Sciatic nerve (tissue), 2 donors: ENCODE measurements at places on chromosomes 5 and 9.

GRCh38 chr9:82584349-82584863 lies 478.5 kb downstream of the RASEF start:
- no peak for DNase-seq

GRCh38 chr5:11785771-11786352 lies 118.4 kb downstream of the CTNND2 start:
- DNase-seq, result no peak

GRCh38 chr9:12933957-12934356 lies 159.1 kb downstream of the LURAP1L start:
- no peak for DNase-seq

DNA sequence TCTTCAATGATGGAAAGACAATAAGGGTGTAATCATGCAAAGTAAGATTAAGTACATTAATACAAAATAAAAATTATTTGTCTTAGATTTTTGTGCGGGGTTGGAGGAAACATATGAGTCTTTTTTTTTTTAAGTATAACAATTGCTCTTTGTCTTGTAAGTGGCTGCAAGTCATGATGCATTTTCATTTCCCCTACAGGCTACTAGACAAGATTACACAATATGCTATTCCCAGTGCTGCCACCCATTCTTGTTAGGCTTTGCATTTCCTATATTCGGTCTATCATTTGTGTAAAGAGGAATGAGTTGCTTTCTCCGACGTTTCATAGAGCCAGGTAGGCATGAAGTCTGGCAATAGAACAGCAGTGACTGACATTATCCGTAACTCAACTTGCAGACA lies 294.2 kb upstream of the CYLC2 start:
- no peak for DNase-seq

DNA sequence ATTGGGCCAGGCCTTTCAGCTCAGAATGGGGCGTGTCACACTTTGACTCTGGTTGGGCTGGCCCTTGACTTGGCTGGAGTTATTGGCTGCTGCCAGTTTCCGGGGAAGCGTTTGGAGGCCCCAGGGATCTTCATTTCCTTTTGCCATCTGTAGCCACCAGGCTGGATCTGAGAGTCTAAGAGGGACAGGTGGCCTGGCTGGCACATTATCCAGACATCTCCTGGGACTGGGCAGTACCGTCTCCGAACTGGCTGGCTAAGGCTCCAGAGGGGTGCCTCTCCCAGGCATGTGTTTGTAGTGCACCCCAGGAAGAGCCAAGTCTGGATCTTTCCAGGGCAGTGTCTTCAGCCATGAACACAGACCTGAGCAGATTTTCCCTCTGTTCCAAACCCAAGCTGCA lies 9.7 kb upstream of the JADE2 start:
- no peak for DNase-seq

- DNase-seq, result no peak
Measured at GRCh38 chr5:155254399-155254798, 240.8 kb downstream of the KIF4B start.

DNA sequence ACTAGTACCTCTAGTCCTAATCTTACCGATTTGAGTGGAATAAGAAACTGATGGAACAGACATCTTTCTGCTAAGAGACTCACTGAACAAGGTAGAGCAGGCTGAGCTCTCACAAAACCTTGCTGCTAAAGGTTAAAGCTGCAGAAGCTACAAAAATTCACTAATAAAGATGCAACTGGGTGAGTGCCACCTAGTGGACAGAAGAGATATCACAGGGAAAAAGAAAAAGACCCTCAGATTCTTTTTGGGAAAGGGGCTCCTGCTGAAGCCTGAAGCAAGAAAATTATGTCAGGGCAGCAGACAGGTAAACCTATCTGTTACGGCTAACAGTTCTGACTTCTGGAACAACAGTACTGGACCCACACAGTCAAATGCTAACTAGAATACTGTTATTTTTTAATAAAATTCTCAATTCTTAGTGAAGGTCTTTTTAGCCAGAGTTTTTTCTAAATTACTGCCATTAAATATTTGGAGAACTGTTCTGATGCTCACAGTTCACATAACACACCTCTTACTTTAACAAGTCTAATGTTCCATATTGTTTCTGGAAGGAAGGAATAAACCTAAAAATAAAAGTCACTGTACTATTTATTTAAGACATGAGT lies 51.2 kb downstream of the DIAPH1 start:
- DNase-seq, result no peak

- DNase-seq, result no peak
Measured at GRCh38 chr9:86424251-86424891, 70.2 kb upstream of the TUT7 start.

DNA sequence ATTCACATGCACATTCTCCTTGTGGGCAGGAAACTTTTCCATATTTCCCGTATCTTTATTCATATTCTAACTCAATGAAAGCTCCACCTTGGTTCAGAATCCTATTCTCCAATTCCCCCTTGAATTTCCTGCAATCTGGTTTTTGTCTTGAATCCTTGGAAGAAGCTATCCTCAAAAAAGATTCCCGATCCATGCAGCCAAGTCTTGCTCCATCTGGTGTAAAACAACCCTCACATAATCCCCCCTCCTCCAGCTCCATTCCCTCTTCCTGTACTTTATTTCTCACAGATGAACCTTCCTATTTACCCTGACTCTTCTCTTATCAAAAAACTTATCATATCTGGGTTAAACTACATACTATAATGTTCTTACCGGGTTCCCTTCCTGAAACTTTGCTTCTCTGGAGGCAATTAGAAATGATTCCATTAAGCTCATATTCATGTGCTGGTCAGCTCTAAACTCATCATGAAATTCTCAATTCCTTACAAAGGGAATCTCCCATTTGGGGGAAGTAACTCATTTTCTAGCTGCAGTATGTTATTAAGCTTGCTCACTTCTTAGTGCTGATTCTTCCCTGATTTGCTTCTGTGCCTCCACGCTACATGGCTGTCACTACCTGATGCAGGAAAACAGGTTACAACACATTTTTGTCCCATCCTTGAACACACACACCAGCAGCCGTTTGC lies 81.7 kb downstream of the GNAQ start:
- DNase-seq, result no peak

DNA sequence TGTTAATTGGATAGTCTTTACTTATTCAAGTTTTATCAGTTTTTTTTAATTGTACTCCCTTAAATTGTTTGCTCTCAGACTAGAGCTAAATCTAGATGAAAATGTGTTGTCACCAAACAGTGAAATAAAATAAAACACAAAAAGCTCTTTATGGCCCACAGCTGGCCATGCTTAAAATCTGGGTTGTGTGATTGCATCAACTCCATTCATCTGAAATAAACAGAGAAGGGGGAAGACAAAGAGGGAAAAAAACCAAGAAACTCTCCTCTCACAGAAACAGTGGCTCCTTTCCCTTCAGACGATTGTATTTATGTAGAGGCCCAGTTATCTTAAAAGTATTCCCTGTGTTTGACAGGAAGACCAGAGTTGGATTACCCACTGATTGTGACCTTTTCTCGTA lies 422.4 kb downstream of the IRX1 start:
- DNase-seq, result no peak

DNA sequence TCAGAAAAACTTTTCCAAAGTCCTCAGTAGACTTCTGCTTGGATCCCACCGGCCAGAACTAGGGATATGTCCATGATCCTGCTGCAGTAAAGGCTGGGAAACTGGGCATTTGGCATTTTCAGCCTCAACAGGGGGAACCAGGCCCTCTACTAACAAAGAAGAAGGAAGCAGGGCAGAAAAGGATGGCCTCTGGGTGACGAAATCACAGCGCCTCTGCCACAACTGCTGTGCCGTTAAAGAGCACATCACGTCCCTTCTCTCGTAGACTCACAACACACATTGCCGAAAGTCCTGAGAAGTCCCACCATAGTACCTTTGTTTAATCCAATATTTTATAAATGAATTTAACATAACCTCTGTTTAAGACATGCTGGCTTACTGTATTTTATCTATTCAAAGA lies 10.4 kb upstream of the AFAP1L1 start:
- no peak for DNase-seq

DNA sequence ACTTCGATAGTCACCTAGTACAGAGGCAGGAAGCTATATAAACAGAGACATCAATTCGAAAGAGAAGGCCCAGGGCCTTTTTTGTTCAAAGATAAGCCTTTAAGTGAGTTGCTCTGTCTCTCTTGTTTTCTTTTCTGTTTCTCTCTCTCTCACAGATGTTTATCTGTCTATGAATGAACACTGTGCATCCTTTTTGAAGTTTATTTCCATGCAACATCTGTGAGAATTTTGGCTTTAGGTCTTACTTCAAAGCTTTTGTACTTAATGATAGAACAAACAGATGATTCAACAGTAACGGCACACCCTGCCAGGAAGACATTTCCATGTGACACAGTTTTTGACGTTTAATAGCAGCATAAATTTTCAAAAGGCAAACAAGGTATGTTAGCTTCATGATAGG lies 1413.1 kb upstream of the CDH6 start:
- no peak for DNase-seq

GRCh38 chr5:140236891-140237598 lies 62.1 kb downstream of the CYSTM1 start:
- no peak for DNase-seq

- no peak for DNase-seq
Measured at GRCh38 chr9:125922854-125923253, 175.7 kb downstream of the PBX3 start.

DNA sequence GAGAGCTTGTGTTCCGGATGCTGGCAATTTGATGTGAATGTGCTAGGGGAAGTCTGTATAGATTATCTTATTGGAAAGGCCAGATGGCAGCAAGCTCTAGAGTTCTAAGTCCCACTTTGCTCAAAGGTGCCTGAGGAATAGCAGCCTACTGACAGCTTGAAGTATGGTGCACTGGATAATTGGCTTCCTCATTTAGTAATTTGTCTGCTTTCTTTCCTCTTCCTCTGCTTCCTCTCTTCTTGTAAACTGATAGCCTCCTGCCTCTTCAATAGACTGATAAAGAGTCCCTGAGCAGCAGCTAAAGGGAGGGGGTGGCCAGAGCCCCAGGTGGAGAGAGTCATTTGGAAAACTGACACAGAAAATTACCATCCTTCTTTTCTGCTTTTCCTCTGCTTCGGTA lies 177.3 kb downstream of the FGF1 start:
- DNase-seq, result no peak

DNA sequence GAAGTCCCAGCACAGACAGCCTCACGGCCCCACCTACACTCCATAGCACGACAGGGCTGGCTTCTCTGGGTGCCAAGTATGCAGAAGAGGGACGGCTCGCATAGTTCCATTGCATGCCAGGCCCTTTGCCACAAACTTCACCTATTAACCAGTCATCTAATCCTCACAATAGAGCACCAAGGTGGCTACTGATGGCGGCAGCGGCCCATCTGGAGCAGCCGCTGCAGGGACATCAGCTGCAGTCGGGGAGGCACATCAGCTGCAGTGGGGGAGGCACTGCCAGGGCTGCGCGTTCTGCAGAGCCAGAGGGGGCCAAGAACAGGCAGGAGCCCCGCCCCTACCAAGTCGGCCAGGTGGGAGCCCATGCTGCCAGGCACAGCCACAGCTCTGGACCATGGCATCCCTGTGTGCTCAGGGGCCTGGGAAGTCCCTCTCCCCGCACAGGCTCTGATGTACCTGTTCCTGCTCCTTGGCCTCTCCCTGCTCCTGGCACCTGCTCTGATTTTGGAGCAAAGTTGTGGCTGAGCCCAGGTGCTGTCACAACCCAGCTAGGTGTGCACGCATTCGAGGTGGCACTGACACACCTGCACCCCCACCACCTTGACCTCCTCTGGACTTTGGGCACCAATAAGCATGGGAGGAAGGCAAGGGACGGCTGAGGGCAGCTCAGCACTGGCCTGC lies 61.5 kb upstream of the SYNPO start:
- DNase-seq, result peak; percentile 38

- peak; percentile 79 for DNase-seq
Measured at GRCh38 chr9:33166231-33167083, 679 bp downstream of the B4GALT1 start.

DNA sequence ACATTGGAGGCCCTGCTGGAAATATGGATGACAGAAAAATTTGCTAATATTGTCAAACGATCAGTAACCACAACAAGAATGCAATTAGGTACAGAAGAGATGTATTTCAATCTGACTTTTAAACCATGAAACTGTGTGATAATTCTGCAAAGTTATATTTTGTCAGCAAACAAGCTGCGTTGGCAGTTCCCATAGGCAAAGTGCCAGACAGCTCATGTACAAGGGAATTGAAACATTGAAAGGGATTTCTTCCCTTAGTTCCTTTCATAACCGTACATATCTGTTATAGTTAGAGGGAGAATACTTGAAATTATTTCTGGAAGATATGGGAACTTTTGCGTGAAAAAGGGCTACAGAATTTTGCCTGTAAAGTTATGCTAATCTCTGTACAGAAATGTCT lies 419.4 kb upstream of the PTGER4 start:
- peak; percentile 58 for DNase-seq

GRCh38 chr5:17235731-17236330 lies 18.4 kb downstream of the BASP1 start:
- DNase-seq, result no peak

DNA sequence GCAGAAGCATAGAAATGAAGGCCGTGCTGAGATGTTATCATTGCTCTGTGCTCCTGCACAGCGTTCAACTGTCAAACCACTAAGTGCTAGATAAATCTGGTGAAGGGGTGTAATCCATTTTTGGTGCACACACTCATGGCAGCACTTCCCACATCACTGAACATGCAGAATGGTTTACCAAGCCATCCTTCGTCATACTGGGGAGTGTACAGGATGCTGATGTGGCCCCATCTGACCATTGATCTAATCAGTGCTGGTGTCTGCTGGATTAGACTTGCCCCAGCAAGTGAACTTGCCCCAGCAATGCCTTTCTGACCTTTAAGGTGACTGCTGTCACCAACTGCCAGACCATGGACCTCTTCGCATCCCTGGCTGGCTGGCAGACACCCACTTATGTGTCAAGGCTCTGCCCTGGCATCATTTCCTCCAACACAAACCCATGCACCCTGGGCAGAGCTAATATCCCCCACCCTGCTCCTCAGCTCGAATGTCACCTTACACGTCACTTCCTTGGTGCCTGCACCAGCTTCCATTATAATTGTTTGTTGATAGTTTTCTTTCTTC lies 4.2 kb upstream of the SEMA4D start:
- no peak for DNase-seq

GRCh38 chr5:151721812-151722391 lies 35.2 kb upstream of the SPARC start:
- DNase-seq, result no peak

DNA sequence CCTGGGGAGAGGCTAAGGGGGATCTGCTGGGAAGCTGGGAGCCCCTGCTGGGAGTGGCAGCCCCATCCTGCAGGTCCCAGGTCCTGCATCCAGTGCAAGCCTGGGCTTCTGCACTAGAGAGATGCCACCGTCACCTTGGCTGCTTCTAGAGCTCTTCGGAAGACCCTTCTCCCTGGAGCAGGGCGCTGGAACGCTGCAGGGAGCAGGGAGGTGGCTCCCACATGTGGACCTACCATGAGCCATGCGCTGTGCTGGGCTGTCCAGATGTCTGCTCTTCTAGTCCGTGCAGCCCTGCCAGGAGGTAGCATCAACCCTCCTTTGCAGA lies 90.9 kb upstream of the PHYKPL start:
- no peak for DNase-seq

- DNase-seq, result no peak
Measured at GRCh38 chr9:27344776-27345175, 47.8 kb upstream of the EQTN start.

GRCh38 chr9:27386571-27387091 lies 89.7 kb upstream of the EQTN start:
- DNase-seq, result no peak

- DNase-seq, result peak; percentile 97
Measured at GRCh38 chr9:137422604-137423513, at the start of the genes EXD3 and NOXA1. Gene EXD3 (minus strand): TSS chr9:137423162. CDS start chr9:137395357, 27,805 bp downstream. Gene NOXA1 (plus strand): TSS chr9:137423393. CDS start chr9:137423530, 137 bp downstream.
